ENCODE measurements at places on chromosomes 16 and 17.

DNA sequence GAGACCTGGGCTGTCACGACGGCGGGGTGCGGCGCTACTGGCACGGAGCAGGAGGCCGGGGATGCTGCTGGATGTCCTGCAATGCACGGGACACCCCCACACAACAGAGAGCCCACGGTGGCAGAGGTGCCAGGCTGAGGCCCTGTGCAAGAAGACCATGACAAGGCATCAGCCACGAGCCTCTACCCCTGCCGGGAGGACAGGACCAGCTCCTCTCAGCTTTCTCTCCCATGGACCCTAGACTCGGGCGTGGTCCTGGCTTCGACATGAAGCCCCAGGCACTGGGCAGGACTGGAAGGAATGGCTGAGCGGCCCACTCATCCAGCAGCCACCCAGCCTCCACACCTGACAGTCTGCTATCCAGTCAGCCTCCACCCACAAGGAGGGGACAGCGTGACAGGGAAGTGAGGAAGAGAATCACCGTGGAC, 25.6 kb downstream of the SLC7A5 start:
- no peak for DNase-seq

DNA sequence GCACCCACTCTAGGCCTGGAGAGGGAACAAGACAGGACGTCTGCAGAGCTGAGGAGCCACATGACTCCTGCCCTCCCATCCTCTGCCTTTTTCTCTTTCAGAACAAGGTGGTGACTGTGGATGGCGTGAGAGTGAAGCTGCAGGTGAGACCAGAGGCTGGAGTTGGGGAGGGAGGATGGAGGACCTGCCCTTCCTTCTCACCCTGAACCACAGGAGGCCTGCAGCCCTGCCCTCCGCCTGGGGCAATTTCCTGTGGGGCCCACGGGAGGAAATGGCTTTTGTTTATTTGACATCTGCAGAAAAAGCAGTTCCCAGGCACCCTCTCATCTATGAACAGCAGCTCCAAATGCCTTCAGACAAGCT, 5.1 kb downstream of the RAB37 start:
- no peak for DNase-seq

GRCh38 chr17:50150354-50151040, at the start of gene PPP1R9B:
TSS of gene PPP1R9B (minus strand) at chr17:50150677. CDS start at chr17:50150513, 164 bp downstream.
- no peak for DNase-seq

DNA sequence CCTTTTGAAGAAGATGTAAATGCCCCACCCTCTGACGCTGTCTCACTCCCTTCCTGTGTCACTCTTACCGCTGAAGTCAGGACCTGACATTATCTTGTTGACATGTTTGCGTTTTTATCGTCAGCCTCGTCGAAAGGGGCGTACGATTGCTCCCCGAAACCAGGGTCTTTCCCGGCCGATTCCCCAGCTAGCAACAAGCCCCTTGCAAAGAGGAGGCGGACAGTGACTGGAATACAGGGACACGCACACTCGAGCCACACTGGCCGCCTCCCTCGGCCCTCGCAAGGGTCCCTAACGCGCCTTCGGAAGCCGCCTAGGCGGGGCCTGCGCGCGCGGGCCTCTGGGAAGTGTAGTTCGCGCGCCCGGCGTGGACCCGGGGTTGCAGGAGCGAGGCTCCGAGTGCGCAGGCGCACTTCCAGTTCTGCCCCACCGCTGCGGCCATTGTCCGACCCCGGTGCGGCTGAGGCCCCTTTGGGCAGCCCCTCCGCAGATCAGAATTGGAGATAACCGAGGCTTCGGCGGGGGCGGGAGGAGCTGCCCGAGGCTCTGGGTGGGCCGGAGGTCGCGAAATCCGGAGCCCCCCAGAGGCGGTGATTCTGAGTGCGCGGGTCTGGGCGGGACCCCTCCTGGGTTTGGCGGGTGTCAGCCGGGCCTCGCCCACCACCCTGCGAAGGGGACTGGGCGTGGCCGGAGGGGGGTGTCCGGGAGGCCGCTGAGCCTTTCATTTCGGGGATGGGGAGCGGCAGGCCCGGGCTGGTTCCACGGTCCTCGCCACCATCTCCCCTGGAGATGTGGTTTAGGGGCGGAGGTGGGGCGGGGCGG, at the start of gene ZFP90:
TSS of gene ZFP90 (plus strand) at position 412 of the 822 bp plus-strand sequence. CDS start 502 bp downstream, outside the sequence.
- DNase-seq, result peak; percentile 98

GRCh38 chr17:2723505-2723996, 12.0 kb upstream of the CLUH start:
- DNase-seq, result no peak

- no peak for DNase-seq
Measured at GRCh38 chr16:8241408-8241807, 348.9 kb downstream of the TMEM114 start.

Measured in hepatic stellate cell (primary cell).